Activated naive CD8-positive, alpha-beta T cell treated with anti-CD3 and anti-CD28 coated beads for 36 hours (primary cell): ENCODE measurements at places on chromosomes 6 and 20. TPM values are rescaled to one million over a fixed set of nuclear protein-coding genes. Genes with fewer than 3 reads are reported as not detected.
A peak's percentile ranks its signal among the peaks of the same experiment; 100 is the strongest.

DNA sequence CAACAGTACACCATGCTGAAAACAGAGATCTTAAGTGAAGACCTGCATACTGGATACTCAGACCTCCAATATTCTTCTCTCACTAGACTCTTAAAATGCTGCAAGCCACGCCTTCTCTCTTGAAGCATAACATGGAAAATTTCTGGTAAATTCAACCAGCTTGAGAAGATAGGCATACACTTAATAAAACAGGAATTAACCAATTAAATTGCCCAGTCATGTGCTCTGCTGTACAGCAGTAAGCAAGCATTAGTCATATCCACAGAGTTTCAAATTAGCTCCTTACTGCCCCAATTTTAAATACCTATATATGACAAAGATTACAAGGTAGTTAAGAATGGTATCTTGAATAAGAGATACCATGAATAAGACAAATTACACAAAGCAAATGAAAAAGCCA is 53.8 kb downstream of the C6orf58 start:
- DNase-seq, result no peak
- no peaks in the 10 kb centered on the region for H3K27me3 ChIP-seq
- no peak overlapping the region for H3K27ac ChIP-seq
- H3K36me3 ChIP-seq, result no peaks in the 10 kb centered on the region
- no peak overlapping the region for H3K4me3 ChIP-seq
- no peaks in the 10 kb centered on the region for H3K4me1 ChIP-seq

DNA sequence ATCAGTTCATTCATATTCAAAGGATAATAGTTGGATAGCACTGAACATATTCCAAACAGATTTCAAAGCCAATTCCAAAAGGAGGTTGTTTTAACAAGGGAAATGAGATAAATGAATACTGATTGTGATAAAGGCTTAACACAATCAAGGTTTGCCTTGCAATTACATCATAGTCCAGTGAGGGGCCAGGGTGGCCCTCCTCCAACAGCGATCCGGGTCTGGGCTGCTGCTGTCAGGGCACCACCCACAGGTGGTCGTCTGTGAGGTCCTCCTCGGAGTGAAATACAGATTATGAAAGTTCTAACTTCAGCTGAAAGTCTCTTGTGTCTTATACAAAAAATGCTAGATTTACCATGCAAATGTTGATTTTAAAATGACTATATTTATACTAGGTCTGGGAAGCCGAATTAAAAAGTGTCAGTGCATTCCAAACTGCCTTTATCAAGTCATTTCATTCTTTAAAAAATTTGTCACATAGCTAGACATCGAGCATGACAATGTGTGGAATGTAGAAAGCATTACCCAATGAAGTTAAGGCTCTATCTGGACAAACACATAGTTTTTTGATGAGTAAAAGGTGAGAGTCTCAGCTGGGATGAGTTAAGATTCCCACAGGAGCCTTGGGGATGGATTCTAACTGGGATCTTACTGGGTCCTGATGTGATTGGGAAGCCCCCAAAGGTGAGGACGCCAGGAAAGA is 65.9 kb upstream of the SLC22A23 start:
- no peak overlapping the region for H3K4me3 ChIP-seq
- H3K4me1 ChIP-seq, result no peaks in the 10 kb centered on the region

GRCh38 chr20:54415967-54416366 is 59.4 kb upstream of the DOK5 start:
- H3K27ac ChIP-seq, result no peak overlapping the region
- no peak overlapping the region for H3K4me3 ChIP-seq
- no peaks in the 10 kb centered on the region for H3K36me3 ChIP-seq
- H3K27me3 ChIP-seq, result peaks cover 55% of the 10 kb centered on the region
- no peak for DNase-seq
- no peaks in the 10 kb centered on the region for H3K4me1 ChIP-seq

- no peaks in the 10 kb centered on the region for H3K27me3 ChIP-seq
- peak overlapping the region; percentile 89 for H3K4me3 ChIP-seq
- peaks cover 67% of the 10 kb centered on the region for H3K4me1 ChIP-seq
- H3K27ac ChIP-seq, result peak overlapping the region; percentile 97
- peak; percentile 73 for DNase-seq
- H3K36me3 ChIP-seq, result peaks cover 71% of the 10 kb centered on the region
Measured at GRCh38 chr6:90078513-90079289, 184.4 kb downstream of the GJA10 start.

DNA sequence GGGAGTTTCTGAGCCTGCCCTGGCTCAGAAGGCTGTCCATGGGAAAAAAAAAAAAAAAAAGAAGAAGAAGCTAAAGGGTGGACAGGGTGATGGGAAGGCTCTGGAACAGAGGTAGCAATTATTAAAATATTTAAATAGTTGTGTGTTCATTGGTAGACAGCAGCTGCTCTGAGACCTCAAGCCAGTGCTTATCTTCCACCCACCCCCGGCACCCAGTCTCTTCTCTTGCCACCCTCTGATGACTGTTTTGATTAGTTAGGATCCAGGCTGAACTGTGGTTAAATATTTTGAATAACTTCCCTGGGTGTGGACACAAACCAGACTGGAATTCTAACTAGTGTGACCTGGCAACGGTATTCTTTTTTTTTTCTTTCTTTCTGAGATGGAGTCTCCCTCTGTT is 16.9 kb upstream of the SRSF3 start:
- no peak overlapping the region for H3K27ac ChIP-seq
- no peak for DNase-seq
- no peak overlapping the region for H3K4me3 ChIP-seq
- H3K4me1 ChIP-seq, result no peaks in the 10 kb centered on the region

Gene COL11A2
- total RNA-seq, result 1.0 TPM

Gene PTCRA
- not detected for total RNA-seq
